Epithelial cell of esophagus (primary cell): ENCODE measurements at places on chromosomes 7 and 10.

GRCh38 chr7:74061840-74062539 is 21.6 kb upstream of the LIMK1 start:
- DNase-seq = peak; percentile 82

GRCh38 chr7:70208236-70209063 is 610.2 kb downstream of the AUTS2 start:
- DNase-seq = peak; percentile 24

GRCh38 chr10:121069061-121069850 is 218.1 kb downstream of the WDR11 start:
- DNase-seq = peak; percentile 99

DNA sequence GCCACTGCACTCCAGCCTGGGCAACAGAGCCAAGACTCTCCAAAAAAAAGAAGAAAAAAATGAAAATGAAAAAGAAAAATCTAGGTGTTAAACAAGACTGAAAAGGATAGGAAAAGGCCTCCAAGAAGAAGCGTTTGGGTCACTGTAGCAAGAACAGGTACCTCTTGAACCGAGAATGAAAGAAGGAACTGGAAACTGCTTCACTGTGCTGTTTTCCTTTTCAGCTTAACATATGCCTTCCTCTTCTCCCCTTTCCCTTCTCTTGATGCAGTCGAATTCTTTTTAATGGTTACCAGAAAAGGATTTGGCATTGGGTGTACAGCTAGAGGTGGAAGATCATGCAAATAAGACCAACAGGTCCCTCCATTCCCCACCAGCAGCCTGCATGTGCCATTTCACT is 28.1 kb downstream of the LRRC4 start:
- no peak for DNase-seq

- no peak for DNase-seq
Measured at GRCh38 chr7:1569440-1569832, 396 bp downstream of the PSMG3 start.

- DNase-seq = no peak
Measured at GRCh38 chr10:132650611-132651250, 113.1 kb downstream of the INPP5A start.

- peak; percentile 79 for DNase-seq
Measured at GRCh38 chr7:111437736-111438135, 124.6 kb downstream of the IMMP2L start.

DNA sequence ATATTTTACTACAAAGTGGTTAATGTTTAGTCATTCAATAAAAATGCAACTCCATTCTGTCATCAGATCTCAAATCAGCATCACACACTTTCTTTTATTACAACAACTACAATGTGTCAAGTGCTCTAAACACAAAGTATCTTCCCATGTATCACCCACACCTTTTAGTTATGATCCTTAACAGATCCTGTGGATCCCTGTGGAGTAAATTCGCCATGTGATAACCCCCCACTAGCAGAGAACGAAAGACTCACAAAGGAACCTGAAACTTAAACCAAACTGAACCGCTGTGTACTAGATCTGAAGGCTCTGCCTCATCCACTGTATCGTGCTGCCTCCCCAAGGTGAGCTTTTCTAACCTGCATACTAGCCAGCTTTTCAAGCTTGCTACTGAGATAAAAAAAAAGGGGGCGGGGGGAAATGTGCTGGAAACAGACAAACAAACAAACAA is 1.7 kb downstream of the DPY19L1 start:
- DNase-seq = peak; percentile 58

DNA sequence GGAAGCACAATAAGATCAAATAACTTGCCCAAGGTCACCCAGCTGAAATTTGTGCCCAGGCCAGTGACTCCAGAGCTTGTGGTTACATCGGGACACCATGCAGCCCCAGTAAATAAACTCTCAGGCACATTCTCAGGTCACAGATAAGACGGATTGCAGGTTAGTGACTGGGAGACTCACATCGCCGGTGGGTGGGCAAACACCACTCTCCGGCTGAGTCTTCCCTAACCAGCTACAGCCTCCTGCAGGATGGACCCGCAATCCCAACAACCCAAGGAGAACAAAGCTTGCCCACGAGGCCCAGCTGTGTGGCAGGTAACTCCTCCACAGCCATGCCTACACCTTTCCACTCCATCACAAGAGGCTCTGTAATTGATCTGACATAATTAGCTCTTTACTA is 81.7 kb upstream of the EFCAB10 start:
- no peak for DNase-seq
